Esophagus squamous epithelium (tissue), 5 donors: ENCODE measurements at places on chromosomes 11 and 22.

- no peak for DNase-seq
Observed at GRCh38 chr11:83031127-83031526, 40.6 kb downstream of the RAB30 start.

DNA sequence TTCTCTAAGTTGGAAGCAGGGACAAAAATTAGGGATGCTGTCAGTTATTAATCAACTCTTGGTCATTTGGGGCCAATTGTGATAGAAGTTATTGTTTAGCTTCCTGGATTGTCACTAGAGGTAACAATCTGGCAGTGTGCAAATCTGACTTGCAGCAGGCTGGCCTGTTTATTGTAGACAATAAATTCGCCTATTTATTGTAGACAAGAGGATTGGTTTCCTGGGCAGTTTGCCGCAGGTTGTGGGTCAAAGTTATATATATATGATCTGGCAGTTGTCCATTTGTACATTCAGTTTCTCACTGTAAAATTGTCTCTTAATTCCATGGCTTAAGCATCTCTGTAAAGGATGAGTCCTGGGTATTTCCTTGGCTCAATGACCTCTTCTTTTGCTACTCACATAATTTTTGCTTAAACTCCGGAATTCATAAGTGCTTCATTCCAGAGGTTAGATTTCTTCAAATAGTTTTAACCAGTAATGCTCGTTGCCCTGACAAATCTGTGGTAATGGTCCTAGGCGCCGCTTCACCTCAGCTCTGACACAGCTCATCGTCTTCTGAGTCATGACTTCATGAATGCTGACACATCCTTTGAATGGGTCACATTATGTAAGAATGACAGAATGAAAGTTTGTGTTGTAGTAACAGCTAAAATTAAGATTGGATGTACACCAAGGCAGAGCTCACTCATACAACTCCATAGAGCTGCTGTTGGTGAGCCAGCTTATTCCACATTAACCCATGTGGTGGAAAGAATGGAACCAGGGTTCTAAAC lies 7.8 kb upstream of the MMP3 start:
- no peak for DNase-seq

GRCh38 chr11:104876861-104877431 lies 21.3 kb downstream of the CASP12 start:
- no peak for DNase-seq

DNA sequence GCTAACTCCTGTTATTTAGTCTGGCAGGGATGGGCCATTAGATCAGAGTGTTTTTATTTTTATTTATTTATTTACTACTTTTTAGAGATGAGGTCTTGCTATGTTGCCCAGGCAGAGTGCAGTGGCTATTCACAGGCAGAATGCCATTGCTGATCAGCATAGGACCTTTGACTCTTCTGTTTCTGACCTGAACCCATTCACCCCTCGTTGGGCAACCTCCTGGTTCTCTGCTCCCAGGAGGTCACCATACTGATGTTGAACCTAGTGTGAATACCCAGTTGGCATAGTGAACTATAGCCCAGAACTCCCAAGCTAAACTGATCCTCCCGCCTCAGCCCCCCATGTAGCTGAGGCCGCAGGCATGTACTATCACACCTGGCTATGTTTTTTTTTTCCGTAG lies 16.5 kb upstream of the CECR2 start:
- no peak for DNase-seq

GRCh38 chr11:105202422-105202821 lies 62.9 kb upstream of the CARD18 start:
- no peak for DNase-seq

- DNase-seq: no peak
Observed at GRCh38 chr11:61111786-61112517, 9.7 kb downstream of the CD5 start.

DNA sequence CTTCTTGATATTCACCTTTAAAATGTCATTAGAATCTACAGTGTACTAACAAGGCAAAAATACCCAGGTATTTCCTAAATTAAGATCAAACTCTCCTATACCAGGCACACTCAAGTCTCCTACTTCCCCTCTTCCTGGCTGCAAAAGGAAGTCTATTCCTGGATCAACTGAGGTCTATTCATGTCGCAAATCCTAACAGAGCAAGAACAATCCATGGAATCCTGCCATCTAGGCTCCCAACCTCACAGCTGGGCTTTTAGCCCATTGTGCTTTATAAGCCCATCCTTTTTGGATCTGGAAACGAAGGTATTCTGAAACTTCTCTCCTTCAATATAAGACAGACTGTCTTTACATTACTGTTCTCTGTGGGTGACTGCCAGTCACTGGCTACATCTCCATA lies 161.8 kb downstream of the SOX6 start:
- no peak for DNase-seq

GRCh38 chr11:104799251-104799650 lies 99.0 kb downstream of the CASP12 start:
- DNase-seq: no peak

DNA sequence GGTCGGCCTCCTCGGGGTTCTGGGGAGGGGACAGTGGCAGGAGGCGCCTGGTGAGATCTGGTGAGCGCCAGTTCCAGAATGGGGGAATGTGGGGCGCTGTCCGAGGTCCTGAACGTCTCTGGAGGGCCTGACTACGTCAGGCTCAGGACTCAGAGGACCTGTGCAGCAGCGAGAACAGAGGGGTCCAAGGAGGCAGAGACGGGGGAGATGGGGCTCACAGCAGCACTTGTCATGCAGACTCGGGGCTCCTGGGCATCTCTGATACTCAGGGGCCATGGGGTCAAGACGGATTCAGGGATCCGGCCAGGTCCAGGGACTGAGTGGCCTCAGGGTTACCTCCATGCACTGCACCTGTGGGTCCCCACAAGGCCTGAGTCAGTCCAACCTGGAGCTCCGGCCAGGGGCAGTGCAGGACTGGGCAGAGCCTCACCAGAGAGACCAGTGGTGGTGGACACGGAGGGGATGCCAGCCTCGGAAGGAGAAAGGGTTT lies 92.2 kb downstream of the BRD1 start:
- DNase-seq: no peak

DNA sequence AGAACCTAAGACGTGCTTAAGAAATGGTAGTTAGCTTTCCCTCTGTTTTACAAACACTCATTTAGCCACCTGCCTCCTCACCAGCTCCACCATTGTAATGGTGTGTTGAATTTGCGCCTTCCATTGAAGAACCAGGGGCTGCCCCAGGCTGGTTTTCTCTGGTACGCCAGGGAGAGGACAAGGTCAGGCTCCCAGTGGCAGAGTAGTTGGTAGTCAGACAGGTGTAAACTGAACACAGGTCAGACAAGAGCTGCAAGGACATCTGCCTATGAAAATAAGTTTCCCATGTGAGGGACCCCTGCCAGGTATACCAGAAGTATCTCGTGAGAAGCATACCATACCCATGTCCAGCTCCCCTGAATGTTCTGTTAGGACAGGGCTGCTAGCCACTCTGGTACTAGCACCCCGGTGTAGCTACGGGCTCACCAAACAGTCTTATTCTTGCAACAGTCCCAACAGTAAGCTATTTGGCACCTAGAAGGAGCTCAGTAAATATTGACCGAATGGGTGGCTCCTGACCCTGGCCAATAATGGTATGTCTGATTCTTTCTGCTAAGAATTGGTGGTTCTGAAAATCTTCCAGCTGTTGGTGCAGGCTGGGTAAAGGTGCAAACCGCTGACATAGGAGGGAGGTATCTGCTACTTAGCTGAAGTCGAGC lies 359.0 kb downstream of the LARGE1 start:
- no peak for DNase-seq

- DNase-seq: no peak
Observed at GRCh38 chr11:86773513-86774252, 26.7 kb upstream of the PRSS23 start.

DNA sequence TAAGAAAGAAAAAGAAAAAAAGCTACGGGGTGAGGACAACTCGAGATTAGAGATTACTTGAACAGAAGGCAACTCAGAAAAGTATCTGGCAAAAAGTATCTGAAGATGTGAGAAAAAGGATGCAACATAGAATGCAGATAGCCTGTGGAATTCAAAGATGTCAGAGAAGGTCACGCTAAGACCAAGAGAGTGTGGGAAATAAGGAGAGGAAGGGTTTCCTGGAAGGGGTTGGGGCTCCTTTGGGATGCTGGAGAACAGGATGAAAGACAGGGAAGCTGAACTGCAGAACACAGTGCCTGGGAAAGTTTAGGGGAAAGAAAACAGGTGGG lies 1.2 kb downstream of the GUCY1A2 start:
- no peak for DNase-seq
